Stimulated activated CD8-positive, alpha-beta memory T cell treated with anti-CD3 and anti-CD28 coated beads, Interleukin-7, amount 100 ng/mL, for 1 hour (primary cell): ENCODE measurements at places on chromosomes 12 and 14.

GRCh38 chr12:110282300-110282860, 1.3 kb downstream of the ATP2A2 start:
- DNase-seq, result no peak

DNA sequence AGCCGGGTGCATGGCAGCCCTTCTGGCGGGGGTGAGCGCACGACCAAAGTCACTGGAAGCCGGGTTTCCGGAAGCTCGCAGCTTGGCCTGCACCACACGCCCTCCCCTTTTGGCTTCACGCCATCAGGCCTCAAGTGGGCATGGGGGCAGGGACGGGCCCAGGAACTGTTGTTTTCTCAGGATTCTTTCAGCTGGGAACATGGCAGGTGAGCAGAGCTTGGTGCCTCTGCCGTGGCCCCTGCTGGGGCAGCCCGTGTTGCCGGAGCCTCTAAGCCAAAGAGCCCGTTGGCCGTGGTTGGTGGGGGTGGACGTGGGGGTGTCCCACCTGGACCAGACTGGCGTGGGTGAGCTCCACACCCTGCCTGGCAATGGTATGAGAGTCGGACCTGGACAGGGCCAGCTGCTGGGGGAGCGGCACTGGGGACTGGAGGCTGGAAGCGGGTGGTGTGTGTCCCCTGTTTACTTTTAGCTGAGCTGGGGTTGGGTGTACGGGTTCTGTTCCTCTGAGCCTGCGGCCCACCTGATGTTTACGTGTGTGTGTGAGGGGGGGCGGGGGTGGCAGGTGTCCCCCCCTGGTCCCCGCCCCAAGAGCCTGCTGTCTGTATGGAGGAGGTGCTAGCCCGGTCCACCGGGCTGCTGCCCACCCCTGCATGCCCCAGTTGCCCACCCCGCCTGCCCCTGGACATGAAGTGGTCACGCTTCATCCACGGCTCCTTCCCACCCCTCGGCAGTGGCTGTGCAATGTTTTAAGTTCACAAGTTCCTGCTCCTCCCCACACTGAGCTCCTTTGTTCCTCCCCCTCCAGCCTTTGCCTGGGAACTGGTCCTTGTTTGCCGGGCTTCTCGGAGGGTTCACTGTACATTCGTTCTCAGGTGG, 28.7 kb upstream of the PLD4 start:
- DNase-seq, result no peak

DNA sequence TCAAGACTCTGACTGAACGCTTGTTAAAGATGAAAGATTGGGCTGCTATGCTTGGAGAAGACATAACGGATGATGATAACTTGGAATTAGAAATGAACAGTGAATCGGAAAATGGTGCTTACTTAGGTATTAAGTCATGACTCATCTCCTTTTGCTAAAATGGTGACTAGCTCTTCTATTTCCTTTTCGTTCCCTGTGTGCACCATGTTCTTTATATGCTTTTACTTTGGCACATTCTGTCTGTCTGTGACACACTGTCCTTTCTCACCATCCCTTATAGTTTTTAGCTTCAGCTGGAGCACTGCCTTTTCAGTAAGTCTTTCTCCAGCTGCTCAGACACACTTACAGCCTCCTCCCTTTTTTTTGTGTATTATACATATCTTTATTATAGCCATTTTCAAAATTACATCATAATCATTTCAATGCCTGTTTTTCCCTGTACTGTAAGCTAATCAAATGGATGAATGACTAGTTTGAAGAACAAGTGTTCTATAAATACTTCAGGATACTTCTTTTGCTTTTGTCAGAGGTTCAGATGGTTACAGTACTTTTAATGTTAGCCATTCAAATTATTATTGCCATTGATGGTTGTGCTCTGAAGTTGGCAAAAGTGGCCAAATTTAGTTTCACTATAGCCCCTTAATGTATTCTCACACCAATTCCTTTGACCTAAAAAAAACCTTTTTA, 68.6 kb downstream of the MIA2 start:
- DNase-seq, result no peak

DNA sequence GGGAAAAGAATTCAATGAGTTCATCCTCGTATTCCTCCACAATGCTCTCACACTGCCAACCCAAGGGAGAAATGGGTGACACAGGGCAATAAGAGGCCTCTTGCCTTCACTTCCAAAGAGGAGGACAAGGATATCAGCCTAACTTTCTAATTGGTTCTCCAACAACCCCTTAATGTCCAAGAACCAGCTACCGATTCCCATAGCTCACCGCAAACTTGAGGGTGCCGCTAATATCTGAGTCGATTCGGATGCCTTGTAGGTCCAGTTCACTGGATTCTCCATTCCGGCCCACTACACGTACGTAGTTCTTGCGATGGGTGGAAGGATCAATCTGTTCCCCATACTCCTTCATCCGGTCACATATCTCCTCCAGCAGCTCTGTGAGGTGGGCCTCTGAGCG, 4.8 kb downstream of the CNPY2 start:
- no peak for DNase-seq

DNA sequence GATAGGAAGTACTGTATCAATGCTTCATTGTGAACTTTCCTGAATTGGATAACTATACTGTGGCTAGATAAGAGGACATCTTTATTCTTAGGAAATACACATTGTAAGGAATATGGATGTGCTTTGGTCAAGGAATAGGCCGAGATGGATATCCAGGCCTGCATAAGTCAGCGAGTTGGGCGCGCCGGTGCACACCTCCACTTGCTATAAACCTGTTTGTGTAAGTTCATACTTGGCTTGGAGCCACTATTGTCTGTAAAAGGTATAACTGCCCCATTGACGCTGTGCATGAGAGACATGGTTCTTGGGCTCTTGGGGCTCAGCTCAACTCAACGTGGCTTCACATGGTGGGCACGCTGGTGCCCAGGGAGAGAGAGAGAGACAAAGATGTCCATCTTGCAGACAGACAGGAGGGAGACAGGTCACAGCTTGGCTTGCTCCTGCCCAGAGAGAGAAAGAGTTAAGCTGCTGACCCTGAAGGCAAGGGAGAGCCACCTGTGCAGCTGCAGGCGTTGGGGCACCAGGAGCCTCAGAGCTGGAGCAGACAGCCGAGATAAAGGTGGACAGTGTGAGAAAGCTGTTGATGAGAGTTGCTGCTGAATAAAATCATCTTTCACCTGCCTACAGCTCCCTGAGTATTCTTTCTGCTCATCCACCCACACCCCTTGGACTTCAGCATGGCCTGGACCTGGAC, 34.1 kb upstream of the COCH start:
- DNase-seq, result no peak

DNA sequence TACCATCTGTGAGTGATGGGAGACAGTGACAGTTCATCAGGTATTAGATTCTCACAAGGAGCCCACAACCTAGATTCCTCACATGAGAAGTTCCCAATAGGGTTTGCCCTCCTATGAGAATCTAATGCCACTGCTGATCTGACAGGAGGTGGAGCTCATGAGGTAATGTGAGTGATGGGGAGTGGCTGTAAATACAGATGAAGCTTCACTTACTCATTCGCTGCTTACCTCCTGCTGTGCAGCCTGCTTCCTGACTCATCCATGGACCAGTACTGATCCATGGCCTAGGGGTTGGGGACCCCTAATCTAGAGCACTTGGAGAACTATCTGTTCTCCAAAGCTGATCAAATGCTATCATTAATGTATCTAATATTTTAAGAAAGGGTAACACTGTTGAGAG, 17.7 kb downstream of the CLEC2D start:
- no peak for DNase-seq

- DNase-seq, result no peak
These were observed 23.9 kb downstream of the ATF7 start for GRCh38 chr12:53602176-53602864.

- DNase-seq, result no peak
These were observed 6.4 kb upstream of the TMED10 start for GRCh38 chr14:75182821-75183220.

- DNase-seq, result no peak
These were observed 87.0 kb downstream of the SAMD4A start for GRCh38 chr14:54653712-54654469.

DNA sequence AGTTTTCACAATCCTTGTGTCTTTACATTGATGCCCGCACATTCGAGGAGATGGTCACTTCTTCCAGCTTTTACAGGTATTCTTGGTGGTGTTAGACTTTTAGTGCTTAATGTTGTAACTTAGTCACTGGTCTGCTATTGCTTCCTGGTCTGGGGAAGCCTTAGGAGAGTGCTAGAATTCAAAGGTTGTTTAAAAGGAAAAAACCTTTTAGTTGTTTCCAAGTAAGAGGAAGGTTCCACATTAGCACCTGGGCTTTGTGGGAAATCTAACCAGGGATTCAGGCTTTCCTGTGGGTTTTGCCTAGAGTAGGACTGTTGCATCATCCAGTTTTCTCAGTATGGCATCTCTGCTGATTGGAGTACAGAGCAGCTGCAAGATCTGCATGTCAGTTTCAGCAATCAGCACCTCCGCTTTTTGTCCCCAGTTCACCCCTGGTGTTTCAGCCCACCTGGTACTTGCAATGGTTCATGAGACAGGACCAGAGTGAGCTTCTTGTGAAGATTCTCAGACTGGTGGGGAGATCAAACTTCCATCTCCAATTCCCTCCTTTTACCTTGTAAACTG, 44.0 kb upstream of the PLBD1 start:
- no peak for DNase-seq

GRCh38 chr12:40405419-40405818, 180.6 kb downstream of the LRRK2 start:
- no peak for DNase-seq

DNA sequence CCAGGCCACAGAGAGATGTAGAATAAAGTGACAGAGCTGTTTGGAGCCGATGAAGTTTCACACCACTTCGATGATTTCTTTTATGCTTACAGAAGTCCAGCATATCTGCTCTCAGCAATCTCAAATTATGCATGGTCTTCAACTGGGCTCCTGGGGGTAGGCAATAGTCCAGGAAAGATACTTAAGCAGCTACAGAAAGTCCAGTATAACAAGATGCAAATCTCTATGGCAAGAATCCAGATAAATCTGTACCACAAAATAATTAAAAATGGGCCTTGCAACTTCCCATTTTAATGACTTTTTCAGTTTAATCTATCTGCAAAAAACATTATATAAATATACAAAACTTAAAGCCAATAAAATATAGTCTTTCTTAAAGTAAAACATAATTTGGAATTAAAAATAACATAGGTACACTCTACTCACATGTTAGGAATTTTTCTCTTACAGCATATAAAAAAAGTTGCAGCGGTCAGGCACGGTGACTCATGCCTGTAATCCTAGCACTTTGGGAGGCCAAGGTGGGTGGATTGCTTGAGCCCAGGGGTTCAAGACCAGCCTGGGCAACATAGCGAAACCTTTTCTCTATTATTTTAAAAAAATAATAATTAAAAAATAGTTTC, 20.5 kb upstream of the RAD51AP1 start:
- no peak for DNase-seq

DNA sequence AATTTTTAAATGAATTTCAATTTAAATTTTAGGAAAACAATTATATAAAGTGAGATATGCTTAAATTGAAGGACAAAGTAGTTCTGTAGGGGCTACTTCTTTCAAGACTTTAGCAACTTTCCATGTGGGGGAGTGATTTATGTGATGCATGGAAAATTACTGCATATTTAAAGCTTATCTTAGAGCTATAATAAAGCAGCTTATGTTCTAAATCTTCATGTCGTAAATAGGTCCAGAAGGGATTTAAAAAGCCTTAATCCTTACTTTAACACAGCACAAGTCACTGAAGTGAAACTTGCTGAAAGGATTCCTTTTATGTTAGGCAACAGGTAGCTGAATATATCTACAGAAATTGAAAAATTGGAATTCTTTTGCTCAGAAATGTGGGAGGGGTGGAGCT, 340.4 kb downstream of the NAV3 start:
- DNase-seq, result no peak

GRCh38 chr12:111596985-111597830, 1.9 kb downstream of the ATXN2 start:
- no peak for DNase-seq

GRCh38 chr12:92143258-92143657, 2.4 kb downstream of the BTG1 start:
- no peak for DNase-seq

- DNase-seq, result no peak
These were observed 772.5 kb upstream of the USP15 start for GRCh38 chr12:61487728-61488127.

DNA sequence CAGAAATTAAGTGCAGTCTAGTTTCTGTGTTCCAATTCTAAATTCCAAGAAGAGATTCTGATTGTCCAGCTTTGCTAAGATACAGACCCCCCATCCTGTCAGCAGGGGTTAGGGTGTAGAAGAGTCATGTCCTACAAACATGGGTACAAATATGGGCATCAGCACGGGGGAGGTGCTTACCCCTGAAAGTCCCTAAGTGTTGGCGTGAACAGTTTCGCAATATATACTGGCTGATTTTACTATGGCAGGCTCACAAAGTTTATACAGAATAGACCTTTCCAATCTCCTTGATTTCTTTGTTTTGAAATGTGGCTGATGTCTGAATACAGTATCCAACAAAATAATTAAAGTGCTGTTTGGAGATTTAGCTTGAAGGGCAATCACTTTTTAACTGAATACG, 71.6 kb upstream of the PPM1H start:
- no peak for DNase-seq

GRCh38 chr12:103880299-103881142, 39.5 kb upstream of the NT5DC3 start:
- no peak for DNase-seq
